ENCODE measurements at places on chromosomes 6 and 20. TPM values are rescaled to one million over a fixed set of nuclear protein-coding genes. Genes with fewer than 3 reads are reported as not detected.

GRCh38 chr6:152206072-152206818 lies 398.8 kb downstream of the ESR1 start:
- DNase-seq: peak; percentile 32

- DNase-seq: no peak
These were observed 29.7 kb downstream of the MC3R start for GRCh38 chr20:56278196-56278595.

DNA sequence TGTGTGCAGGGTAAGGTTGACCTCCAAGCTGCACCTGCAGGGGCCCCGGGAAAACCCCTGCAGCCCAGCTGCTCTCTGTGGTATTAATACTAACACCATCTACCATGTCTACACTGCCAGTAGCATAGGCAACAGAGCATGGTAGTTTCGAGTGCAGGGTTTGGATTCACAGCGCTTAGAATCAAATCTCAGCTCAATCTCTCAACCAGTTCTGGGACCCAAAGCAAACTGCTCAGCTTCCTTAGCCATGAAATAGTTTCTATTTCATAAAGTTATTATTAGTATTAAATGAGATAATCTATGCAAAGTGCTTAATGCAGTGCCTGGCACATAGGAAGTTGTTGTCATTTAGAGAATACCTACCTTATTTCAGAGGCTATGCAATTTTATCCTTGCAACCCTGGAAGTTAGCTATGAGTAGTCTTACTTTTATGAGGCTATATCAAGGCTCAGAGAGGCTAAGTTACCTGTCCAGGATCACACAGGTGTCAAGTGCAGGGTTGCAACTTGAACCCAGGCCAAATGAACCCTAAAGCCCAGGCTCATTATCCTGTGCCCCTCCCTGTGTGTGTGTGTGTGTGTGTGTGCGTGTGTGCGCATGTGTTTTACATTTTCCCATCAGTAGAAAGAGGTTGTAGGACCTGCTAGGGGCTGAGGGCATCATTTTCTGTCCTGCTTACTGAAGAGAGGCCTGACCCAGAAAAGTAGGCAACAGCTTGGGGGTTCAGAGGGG lies 27.6 kb upstream of the MRPS18A start:
- DNase-seq: no peak

The GTSF1L gene
- not detected for total RNA-seq

The RNF217 gene
- 22.8 TPM for total RNA-seq
